ENCODE measurements at places on chromosomes 3 and 15.

GRCh38 chr3:117398141-117398899, 688.7 kb downstream of the TUSC7 start:
- H3K4me3 ChIP-seq: no peak overlapping the region
- DNase-seq: no peak
- H3K27me3 ChIP-seq: peaks cover 5% of the 10 kb centered on the region

DNA sequence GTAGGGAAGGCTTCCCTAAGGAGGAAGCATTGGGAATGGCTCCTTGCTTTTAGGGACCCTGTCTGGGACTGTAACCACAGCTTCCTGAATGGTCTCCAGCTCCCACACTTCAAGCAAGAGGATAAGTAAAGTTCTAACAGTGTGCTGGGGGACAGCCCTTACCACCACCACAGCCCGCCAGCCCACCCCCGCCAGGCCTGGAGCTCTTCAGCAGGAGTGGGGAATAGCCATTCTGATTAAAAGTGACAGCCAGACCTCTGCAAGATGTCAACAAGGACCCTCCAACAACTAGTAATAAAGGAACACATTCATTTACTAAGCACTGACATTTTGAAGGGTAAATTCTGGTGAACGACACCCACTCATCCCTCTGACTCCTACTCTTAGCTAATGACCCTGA, 49.4 kb downstream of the CPN2 start:
- no peaks in the 10 kb centered on the region for H3K36me3 ChIP-seq
- no peaks in the 10 kb centered on the region for H3K4me1 ChIP-seq
- no peak overlapping the region for H3K27ac ChIP-seq

- no peak overlapping the region for H3K27ac ChIP-seq
- H3K36me3 ChIP-seq: peaks cover 17% of the 10 kb centered on the region
- H3K4me3 ChIP-seq: no peak overlapping the region
- no peaks in the 10 kb centered on the region for H3K27me3 ChIP-seq
- DNase-seq: no peak
Measured at GRCh38 chr3:28328188-28329151, 20.1 kb upstream of the ZCWPW2 start.

DNA sequence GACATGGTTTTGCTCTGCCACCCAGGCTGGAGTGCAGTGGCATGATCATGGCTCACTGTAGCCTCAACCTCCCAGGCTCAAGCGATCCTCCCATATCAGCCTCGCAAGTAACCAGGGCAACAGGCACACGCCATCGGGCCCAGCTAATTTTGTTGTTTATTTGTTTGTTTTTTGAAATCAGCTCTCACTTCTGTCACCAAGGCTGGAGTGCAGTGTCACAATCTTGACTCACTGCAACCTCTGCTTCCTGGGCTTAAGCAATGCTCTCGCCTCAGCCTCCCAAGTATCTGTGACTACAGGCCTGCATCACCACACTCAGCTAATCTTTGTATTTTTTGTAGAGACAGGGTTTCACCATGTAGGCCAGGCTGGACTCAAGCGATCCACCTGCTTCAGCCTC, 26.3 kb upstream of the PLCH1 start:
- H3K4me1 ChIP-seq: no peaks in the 10 kb centered on the region
- no peak overlapping the region for H3K27ac ChIP-seq
- peaks cover 5% of the 10 kb centered on the region for H3K36me3 ChIP-seq
- H3K4me3 ChIP-seq: no peak overlapping the region
- H3K27me3 ChIP-seq: no peaks in the 10 kb centered on the region

DNA sequence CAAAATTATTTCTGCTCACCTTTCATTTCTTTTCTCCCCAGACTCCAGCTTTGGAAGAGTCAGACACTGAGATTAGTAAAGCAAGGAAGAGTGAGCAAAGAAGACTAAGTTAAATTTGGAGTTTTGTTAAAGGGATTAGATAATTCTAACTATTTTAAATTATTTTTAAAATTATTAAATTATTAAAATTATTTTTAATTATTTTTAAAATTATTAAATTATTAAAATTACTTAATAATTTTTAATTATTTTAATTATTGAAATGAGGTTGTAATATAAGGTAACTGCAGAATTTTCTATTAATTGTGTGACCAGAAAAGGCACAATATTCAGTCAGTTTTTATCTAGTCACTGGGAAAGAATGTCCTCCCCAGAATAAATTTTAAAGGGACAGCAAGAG, 185.0 kb upstream of the EOMES start:
- H3K36me3 ChIP-seq: no peaks in the 10 kb centered on the region
- H3K27me3 ChIP-seq: no peaks in the 10 kb centered on the region
- no peak overlapping the region for H3K4me3 ChIP-seq

All from liver (tissue), 10 donors.